ENCODE measurements at places on chromosomes 12 and 14. TPM values are rescaled to one million over a fixed set of nuclear protein-coding genes. Genes with fewer than 3 reads are reported as not detected.

AMHR2 gene
- total RNA-seq: not detected

KRT75 gene
- total RNA-seq: not detected

SOX5 gene
- 1.4 TPM for total RNA-seq

KANSL2 gene
- total RNA-seq: 54.3 TPM

CEBPE gene
- not detected for total RNA-seq

GUCY2C gene
- not detected for total RNA-seq

COA8 gene
- 30.9 TPM for total RNA-seq

ANKRD33 gene
- total RNA-seq: not detected

MSRB3 gene
- not detected for total RNA-seq

TOMM20L gene
- not detected for total RNA-seq

GPX2 gene
- total RNA-seq: not detected

All from activated T-helper 17 cell treated with anti-CD3 and anti-CD28 coated beads, Interleukin-2, amount 50 U/mL, for 72 hours (primary cell).